ENCODE measurements at places on chromosomes 4 and X.
A peak's percentile ranks its signal among the peaks of the same experiment; 100 is the strongest.

DNA sequence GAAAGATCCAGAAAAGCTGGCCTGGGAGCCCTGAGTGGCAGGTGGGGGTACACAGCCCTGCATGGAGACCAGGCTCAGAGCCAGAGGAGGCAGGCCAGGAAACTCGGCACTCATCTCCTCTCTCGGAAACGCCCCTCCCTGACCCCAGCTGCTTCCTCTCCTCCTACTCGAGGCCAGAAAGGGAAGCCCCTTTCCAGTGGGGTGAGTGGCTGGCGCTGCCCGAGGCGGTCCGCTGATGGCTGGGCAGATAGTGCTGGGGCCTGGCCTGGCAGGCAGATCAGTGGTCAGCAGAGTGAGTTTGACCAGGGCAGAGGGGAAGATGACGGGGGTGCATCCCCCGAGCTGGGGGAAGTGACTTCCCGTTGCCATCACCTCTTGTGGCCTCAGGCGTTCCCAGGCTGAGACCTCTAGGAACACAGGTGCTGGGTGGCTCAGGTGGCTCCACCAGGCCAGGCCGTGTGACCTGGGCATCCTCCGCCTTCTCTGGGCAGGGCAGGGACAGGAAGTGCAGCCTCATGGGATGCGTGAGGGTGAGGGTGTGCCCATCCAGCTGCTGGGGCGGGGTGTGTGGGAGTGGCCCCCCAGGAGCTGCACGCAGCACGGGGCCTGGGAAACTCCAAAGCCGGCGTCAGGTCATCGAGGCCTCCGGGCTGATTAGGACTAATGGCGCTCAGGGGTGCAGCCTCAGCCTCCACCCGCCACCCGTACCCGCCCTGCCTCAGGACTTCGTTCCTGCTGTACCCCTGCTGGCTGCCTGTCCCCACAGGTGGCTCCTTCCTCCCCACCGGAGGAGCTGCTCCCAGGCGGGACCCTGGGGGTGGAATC, 5.7 kb downstream of the SH3BP2 start:
- DNase-seq = no peak

- no peak for DNase-seq
These were observed at the start of gene BST1 for GRCh38 chr4:15702941-15703403. Gene BST1, plus strand, starts transcription at chr4:15703065. Its CDS starts 80 bp downstream, at chr4:15703145.

GRCh38 chrX:19723427-19723826, 164.0 kb downstream of the SH3KBP1 start:
- DNase-seq = no peak

- DNase-seq = no peak
These were observed 727.6 kb upstream of the MAGEB2 start for GRCh38 chrX:29487714-29488113.

GRCh38 chr4:5021546-5021945, 2.3 kb upstream of the CYTL1 start:
- DNase-seq = no peak

DNA sequence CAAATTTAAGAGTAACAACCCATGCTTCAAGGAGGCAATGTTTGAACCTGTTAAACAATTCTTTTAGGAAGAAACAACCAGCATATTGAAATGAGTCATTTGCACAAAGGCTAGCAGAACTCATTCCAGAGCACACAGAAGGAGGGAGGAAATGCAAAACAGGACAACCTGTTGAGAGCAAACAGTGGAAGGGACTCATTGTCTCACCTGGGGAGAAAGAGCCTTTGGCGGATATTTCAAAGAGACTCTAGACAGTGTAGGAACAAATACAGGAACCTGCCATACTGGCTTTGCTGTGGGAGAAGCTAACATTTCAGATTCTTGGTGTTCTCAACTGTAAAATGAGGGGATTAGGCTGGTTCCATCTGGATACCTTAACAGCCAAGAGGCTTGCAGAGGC, 14.8 kb upstream of the RASGEF1B start:
- DNase-seq = no peak

GRCh38 chr4:77819404-77819842, 255 bp upstream of the CNOT6L start:
- DNase-seq = peak; percentile 68

GRCh38 chrX:57822818-57823217, 87.4 kb downstream of the ZXDA start:
- no peak for DNase-seq

GRCh38 chrX:153871946-153872878, 13.8 kb downstream of the L1CAM start:
- DNase-seq = no peak

DNA sequence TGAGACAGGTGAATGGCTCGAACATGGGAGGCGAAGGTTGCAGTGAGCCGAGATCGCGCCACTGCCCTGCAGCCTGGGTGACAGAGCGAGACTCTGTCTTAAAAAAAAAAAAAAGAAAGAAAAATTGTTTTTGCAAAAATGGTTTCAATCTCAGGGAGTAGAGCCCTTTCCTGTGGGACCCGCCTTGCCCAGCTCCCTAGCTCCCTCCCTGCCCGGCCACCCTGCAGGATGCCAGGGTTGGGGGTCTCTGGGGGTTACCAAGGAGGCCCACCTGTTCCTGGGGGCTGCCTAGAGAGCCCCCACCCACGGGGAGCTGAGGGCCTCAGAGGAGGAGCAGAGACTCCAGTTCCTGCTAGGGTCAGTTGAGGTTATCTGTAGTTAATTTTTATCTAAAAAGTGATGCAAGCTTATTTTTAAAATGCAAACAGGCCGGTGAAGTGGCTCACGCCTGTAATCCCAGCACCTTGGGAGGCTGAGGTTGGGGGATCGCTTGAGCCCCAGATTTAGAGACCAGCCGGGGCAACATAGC, 18.7 kb upstream of the PLCXD1 start:
- DNase-seq = no peak

DNA sequence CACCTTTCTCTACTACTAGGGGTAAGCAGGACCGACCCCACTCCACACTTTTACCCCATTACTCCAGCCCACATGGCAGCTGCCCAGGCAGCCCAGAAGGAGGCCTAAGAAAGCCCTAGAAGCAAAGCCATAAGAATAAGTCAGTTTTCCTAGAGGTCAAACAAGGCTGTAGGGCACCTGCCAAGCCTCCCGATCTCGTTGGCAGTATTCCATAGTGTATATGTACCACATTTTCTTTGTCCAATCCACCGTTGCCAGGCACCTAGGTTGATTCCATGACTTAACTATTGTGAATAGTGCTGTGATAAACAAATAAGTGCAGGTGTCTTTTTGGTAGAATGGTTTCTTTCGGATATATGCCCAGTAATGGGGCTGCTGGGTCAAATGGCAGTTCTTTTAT, 54.2 kb downstream of the RHOXF2B start:
- no peak for DNase-seq

DNA sequence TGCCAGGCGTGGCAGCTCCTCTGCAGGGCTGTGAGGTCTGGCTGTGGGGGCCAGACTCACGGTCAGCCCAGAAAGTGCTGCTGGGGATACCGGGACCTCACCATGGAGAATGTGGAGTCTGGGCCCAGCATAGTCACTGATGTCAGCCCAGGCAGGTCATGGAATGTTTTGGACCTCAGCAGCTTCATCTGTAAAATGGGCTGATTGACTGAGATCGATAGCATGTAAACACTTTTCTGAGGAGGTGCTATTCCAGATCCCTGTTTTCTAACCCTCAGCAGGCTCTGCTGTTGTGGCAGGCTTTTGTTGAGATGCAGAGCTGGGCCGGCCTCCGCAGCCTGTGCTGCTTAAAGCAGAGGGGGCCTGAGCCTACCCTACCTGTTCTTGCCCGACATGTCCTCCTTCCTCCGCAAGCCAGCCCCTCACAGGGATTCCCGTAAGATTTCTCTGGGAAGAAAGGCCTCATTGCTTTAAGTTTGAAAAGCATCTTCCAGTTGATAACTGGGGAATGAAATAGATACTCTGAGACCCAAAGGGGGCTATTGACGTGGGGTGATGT, 38.3 kb upstream of the HGFAC start:
- no peak for DNase-seq

DNA sequence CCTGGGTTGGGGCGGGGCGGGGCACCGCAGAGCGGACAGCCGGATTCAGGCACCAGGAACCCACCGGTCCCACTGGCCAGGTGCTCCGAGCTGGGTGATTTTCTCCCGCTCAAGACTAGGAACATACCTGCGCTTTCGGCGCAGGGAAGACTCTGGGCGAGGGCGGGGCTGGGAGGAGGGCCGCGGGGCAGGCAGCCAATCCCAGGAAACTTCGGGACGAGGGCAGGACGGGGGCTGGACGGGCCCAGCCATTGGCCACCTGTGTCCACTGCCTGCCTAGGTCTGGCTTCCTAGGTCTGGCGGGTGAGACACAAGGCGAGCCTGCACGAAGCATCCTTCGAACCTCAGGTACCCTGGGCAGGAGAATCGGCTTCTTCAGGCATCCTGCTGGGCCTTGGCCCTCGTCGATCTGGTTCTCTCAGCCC, 274 bp upstream of the ERVMER34-1 start:
- no peak for DNase-seq

DNA sequence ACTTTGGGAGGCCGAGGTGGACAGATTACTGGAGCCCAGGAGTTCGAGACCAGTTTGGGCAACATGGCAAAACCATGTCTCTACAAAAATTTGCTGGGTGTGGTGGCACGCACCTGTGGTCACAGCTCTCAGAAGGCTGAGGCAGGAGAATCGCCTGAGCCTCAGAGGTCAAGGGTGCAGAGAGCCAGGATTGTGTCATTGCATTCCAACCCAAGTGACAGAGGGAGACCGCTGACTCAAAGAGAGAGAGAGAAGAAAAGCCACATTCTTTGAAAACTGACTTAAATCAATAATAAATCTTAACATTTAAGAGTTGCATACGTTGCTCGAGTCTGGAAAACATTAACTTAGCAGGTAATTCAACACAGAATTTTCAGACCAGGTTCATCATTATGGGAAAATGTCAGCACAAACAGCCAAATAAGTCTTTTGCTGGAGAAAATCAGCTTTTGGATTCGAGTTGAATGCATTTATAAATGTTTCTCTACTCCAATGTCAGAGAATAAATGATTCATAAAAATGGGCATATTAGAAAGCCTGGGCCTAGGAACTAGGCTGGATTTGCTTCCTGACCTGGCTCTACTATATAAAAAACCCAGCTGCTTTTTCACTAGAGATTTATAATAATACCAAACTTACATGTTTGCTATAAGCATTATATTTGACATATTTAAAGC, 68.3 kb upstream of the RBPJ start:
- no peak for DNase-seq

GRCh38 chr4:7745301-7745885, 194.3 kb downstream of the AFAP1 start:
- DNase-seq = no peak

DNA sequence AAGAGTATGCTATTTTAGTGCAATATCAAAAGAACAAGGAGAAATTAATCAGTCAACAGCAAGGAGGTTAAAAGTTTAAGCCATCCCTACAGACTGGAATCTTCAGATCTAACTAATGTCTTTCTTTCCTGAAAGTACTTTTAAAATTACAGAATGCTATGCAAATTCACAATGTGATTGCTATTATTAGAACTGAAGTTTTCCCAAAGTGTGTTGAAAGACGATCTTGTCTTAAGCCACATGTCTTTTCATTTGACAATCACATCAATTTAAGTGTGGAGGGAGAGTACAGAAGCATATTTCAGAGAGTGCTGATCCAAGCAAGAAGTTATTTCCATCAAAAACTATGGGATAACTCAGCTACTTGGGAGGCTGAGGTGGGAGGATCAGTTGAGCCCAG, 64.7 kb upstream of the TNIP3 start:
- no peak for DNase-seq

DNA sequence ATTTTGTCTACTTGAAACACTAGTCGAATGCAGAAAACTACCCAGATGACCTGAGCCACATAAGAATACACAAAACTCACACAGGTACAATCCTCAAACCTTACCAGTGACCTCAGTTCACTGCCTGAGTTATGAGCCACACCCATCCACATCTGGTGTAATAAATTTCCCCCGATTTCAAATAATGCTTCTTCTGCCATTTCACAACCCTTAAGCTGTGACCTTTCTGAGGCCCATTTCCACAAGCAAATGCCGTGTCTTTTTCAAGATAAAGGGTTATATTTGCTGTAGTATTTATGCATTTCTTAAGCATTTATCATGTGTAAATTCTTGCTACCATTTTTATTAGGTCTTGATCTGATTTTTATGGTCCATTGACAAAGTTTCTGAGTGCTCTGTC, 1.8 kb upstream of the ARHGEF38 start:
- no peak for DNase-seq

GRCh38 chr4:173571620-173572019, 41.6 kb upstream of the HAND2 start:
- DNase-seq = no peak

DNA sequence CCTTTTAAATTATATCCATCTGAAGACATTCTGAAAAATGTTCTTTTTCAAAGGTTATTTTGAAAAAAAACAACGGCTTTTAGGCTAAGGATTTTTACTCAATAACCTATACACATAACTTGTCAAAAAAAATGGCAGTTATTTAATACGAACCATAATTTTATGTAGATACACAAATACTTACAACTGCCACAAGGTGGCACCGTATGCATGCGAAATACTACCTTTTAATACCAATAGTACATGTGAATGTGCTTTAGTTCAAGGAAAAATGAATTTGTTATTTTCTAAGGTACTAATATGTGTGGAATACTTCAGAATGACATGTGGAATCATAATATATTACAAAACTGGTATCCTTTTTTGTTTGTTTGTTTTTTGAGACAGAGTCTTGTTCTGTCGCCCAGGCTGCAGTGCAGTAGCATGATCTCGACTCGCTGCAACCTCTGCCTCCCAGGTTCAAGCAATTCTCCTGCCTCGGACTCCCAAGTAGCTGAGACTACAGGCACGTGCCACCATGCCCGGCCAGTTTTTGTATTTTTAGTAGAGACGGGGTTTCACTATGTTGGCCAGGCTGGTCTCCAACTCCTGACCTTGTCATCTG, 4.6 kb upstream of the MAD2L1 start:
- DNase-seq = no peak

- no peak for DNase-seq
These were observed 80.0 kb downstream of the ARSJ start for GRCh38 chr4:113899271-113900070.

DNA sequence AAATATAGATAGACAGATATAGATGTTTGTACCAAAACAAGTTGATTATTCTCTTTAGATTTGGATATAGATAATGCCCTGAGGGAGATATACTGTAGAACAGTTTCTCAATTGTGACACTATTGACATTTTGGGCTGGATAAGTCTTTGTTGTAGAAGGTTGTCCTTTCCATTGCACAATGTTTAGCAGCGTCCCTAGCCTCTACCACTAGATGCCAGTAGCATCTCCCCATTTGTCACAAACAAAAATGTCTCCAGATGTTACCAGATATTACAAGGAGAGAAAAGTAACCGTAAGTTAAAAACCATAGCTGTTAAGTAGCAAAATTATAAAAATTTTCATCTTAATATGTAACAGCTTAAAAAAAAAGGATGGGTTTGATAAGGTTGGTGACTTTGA, 2595.3 kb downstream of the ARAP2 start:
- no peak for DNase-seq

DNA sequence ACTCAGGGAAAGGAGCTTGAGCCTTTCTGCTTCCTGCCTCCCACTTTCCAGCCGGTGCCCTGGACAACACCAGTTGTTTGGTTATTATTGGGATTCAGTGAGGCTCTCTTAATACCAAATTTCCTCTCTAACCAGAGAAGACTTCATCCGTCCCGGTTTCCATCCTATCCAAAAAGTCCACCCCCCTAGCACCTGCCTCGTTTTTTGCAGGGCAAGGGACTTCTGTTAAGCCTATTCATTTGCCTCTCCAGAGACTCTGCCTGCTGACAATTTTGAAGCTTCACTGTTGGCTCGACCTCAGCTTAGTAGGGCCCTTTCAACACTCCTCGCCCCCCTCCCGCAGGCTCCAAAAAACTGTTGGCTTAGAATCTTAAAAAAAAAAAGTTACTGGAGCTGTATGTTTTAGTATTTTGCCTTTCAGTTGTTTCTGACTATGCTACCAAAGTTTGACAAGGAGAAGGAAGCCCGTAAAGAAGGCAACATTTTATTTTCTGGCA, 779 bp upstream of the PRSS12 start:
- no peak for DNase-seq

GRCh38 chr4:37891260-37892159, 626 bp downstream of the TBC1D1 start:
- no peak for DNase-seq
